Right forelimb (tissue), 1 donor: ENCODE measurements at places on chromosomes 11 and 22.
A peak's percentile ranks its signal among the peaks of the same experiment; 100 is the strongest.

DNA sequence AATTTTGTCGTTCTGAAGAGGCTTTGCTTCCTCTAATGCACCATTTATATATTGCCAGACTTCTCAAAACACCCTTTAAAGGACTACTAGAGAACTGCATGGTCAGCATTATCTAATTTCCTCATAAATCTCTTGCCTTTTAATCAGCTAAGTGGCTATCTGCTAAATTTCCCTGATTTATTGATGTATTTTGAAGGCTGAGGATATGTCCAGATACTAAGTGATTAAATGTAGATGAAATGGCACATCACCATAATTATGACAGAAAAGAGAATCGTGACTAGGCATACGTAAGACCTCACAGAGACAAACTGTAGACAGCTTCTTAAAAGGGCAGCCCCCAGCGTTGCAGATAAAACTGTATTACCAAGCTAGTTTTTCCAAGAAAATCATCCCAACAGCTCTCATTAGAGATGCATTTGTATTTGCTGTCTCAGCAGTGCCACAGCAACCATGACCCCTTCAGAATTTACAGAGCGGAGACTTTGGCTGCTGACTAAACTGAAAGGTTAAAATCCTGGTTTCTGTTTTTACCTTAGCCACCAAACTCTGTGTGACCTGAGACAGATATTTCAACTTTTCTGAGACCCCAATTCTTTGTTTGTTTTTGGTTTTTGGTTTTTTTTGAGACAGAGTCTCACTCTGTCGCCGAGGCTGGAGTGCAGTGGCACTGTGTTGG lies 67.1 kb upstream of the SLN start:
- DNase-seq = no peak

- no peak for DNase-seq
Observed at GRCh38 chr11:92357841-92358240, 133.2 kb downstream of the FAT3 start.

GRCh38 chr22:31045900-31046538 lies 35.1 kb upstream of the SMTN start:
- DNase-seq = no peak

DNA sequence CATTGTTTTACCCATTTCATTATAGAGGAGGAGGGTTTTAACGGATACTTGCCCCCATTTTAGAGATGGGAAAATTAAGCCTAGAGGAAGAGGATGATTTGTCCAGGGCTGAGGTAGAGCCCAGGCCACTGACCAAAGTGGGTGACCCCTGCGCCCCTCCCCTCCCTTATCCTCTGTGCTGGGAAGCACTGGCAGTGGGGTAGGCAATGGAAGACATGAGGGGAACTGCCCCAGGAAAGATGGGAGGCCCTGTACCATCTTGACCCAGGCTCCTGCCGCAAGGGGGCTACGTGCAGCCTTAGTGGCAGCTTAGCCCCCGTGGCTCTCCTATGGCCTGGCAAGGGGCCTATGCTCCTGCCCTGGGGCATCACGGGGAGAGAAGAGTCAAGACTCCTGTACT lies 76.4 kb upstream of the MYOD1 start:
- no peak for DNase-seq

DNA sequence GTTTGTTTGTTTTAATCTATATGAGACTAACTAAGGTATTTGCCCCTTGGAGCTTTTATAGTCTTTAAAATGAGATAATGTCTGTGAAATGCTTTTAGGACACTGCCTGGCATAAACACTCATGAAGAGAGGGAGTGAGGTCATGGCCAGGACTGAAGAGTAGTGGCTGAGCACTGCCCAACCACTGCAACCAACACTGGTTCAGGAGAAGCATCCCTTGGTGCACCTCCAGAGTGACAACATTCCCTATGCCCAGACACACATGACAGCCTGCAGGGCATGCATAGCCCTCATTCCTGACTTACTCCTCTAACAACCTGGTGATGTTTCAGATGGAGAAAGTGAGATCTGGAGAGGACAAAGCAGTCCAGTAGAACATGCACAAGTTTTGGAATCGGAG lies 36.1 kb downstream of the ME3 start:
- DNase-seq = no peak

- DNase-seq = peak; percentile 77
Observed at GRCh38 chr22:35971456-35972119, 57.0 kb downstream of the RBFOX2 start.

- no peak for DNase-seq
Observed at GRCh38 chr11:90344546-90344945, 121.7 kb upstream of the CHORDC1 start.

GRCh38 chr22:21860491-21861039 lies 6.9 kb downstream of the MAPK1 start:
- DNase-seq = no peak

DNA sequence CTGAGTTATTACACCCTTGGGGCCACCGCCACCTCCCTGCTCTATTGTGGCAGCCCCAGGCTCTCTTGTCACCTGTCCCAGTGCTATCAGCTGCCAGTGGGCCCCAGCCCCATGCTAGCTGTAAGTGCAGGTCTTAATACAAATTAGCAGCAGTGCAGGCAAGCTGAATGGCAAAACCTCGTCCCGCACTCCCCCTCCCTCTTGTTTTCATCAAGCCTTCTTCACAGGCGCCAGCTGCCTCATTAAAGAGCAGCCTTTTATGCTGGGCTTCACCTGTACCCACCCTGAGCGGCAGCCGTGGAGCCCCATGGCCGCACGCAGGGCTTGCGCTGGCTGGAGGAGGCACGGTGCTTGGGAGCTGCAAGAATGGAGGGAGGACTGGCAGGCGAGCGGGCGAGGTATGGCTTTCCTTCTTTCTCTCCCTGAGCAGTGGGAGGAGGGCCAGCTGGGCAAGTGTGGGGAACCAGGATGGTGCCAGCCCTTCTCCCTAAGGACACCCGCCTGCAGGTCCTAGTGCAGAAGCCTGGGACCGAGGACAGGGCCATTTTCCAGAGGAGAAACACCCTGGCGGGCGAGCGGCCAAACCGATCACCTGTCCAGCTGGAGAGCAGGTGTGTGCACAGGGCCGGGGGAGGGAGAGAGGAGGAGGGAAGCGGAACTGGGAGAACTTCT lies 70.7 kb downstream of the FLI1 start:
- no peak for DNase-seq

DNA sequence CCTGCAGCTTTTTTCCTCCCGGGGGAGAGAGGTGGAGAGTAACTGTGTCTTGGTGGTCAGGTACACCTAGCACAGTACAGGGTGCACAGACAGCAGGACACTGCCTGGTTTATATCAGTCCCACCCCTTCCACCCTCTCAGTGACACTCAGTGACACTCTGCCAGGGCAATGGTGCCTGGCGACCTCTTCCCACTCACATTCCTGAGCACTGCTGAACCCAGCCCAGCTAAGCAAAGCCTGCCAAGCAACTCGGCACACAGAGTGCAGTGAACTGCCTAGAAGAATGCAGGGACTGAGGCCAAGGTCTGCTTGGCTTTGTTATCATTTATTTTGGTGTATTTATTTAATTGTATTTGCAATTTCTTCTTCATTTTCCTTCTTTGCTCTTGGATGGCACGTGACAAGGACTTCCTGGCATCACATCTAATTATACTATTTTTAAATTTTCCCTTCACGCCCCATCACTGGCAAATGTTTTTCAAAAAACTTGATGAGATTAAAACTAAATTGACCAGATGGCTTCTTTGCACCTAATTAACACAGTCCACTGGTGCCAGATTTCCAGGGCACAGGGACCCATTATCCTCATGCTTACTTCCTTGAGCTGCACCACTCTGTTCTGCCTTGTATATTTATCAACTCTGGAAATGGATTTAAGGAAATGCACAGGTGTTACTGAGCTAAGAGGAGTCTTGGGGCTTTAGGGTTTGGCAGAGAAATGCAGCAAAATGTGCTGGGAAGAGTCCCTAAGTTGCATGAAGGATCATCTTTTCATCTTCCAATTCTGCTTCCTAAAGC lies 205.6 kb downstream of the ADAMTS15 start:
- peak; percentile 73 for DNase-seq
